Kidney tubule cell (primary cell): ENCODE measurements at places on chromosomes 4 and X.

DNA sequence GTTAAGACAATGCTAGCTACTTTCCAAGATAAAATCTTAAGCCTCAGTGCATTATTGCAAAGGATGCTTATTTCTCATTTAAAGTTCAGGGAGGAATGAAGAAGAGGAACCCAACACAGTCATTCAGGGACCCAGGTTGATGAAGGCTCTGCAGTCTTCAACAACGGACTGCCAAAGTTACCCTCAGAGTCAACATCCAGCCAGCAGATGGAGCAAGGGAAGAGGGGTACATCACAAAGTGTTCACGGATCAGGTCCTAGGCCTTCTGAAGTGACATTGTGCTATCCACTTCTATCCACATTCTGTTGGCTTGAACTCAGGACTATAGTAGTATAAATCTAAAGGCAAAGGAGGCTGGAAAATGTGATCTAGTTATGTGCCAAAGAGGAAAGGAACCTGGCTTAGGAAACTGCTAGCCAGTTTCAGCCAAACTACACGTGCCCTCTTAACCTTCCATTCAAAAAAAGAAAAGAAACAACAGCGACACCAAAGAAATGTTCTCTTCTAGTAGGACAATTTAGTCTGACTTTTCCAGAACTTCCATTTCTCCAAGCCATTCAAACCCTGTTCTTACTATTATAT, 28.8 kb downstream of the NKX6-1 start:
- no peak for DNase-seq

- peak; percentile 16 for DNase-seq
Measured at GRCh38 chrX:125378205-125378604, 58.5 kb downstream of the TEX13C start.

DNA sequence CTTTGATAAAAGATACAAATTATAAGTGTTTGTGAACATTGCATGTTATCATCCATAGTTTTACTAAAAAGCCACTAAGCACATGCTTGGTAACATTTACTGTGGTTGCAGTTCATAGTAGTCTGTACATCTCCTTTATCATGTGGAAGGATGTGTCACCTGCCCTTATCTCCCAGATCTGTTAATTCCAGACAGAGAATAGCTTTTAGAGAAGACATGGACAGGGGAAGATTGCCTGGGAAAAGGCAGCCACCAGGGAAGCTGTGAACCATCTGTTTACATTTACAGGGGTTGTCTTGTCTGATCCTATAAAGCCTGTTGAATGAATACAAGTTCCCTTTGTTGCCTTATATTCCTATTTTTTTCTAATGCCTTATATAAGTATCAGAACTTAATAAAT, 396.0 kb downstream of the FAT4 start:
- no peak for DNase-seq

DNA sequence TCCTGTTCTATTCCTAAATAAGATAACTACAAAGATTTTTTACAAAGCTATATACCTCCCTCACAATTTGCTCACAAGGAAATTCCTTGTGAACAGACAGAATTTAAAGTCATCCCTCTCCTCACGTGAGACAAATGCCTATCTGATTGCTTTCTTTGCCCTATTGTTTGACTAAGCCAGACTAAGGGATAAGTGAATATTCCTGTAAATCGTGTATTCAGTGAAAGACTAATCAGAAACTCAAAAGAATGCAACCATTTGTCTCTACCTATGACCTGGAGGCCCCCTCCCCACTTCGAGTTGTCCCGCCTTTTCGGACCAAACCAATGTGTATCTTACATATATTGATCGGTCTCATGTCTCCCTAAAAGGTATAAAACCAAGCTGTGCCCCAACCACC, 15.3 kb upstream of the ZBTB33 start:
- no peak for DNase-seq

DNA sequence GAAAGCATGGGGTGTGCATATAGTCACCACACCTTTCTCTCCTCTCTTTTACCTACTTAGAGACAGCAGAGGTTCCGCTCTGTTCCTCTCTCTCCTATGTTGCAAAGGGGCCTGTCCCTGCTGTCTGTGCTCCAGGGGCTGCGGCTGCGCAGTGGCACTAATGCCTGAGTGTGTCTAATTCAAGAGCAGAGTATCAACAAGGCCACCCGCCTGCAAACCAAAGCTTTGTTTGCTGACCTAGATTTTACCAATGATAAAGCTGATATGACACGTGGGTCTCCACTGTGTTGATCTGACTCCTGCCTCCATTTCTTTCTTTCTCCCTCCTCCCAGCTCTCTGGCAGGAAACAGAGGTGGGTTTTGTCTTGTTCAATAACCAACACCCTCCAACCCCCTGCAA, 74.9 kb downstream of the NSG1 start:
- DNase-seq: no peak

DNA sequence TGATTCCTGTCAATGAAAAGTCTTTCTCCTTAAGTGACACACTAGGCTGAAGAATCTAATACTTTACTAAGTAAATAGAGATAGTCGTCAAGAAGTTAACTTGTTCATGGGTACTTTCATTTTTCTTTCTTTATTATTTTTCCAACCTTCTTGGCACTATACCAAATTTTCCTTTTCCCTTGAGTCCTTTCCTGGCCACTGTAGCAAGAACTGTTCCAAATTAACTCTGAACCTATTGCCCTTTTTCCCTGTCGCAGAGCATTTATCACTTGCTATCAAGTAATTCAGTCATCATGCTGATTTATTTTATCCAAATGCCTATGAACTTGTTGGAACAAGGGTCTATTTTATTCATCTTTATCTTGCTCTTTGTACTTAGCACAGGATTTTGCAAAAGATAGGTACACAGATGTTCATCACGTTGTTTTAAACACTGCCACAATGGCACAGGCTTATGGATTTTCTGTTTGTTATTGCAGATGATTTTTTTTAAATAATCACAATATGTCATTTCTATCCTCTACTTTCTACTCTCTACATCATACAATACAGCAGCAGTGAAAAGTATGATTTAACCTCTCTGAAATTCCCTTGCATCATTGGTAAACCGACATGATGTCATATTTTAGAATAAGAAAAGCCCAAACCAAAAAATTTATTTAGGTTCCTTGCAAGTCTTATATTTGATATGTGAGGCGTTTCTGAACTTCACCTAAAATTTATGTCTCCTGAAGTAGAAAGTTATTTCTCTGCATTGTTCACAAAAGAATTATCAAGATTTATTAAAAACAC, 2352.3 kb downstream of the PCDH7 start:
- peak; percentile 37 for DNase-seq

DNA sequence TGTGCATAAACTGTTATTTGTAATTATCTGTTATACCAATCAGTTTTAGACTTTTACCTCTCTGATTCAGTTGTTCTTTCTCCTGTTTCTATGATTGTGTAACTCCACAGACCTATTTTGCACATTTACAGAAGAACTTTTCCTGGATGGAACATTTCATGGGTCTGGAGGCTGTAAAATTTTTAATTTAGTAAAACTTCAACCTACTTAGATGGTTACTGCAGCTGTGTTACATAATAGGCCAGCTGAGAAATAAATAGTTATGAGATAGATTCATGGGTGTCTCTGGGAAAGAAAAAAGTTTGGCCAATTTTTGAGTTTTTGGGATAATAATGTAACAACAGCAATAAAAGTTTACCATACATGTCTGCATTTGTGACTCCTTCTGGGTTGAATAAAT, 253.5 kb downstream of the ARHGAP24 start:
- no peak for DNase-seq

GRCh38 chr4:186805020-186805820, 81.6 kb upstream of the FAT1 start:
- peak; percentile 16 for DNase-seq

DNA sequence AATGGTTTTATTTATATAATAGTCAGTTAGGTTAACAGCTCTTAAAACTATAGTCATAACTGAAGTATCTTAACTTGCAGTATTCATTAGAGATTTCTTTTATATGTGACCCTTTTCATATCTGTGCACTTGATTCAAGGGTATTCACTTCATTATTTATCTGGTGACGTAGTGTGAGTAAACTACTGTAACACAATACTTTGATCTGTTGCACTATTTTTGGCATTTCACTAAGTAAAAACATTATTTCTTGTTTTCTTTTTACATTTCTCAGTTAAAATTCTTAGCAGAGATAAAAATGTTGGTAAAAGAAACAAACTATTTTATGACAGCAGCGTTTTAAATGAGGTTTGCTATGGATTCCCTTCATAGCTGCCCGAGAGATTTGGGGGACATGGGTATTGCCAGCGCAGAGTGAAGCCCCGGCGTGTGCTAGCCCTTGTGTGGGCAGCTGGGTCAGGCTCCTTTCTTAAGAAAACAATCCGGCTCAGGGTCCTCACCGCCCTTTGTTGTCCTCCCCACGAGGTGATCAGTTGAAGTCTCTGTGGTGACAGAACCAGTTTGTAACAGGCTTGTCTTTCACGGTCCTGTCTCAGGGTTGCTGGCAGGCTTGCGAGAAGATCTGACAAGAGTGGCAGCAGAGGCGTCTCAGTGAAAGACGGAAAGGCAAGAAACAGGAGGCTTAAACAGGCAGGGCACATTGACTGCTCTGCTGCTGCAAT, 293.4 kb downstream of the BMPR1B start:
- peak; percentile 2 for DNase-seq

GRCh38 chrX:110087485-110088356, 84.8 kb downstream of the TMEM164 start:
- peak; percentile 88 for DNase-seq

GRCh38 chr4:139508581-139509237, 47.3 kb downstream of the SETD7 start:
- DNase-seq: no peak

DNA sequence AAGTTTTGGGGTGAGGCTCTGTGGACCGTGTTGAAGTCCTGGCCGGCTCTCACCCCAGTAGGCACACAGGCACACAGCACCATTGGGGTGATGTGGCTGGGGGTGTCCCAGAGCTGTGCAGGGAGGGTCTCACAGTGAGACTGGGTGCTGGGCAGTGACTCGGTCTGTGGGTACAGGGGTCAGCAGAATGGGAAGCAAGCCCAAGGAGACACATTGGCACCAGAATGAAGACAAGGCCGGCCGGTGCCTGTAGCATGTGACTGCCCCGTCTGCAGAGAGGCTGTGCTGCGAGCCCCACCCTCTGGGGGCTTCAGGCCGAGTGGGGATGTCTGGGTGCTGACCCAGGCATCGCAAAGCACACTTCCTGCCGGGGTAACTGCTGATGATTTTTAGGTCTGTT, 5.2 kb downstream of the MAEA start:
- no peak for DNase-seq

DNA sequence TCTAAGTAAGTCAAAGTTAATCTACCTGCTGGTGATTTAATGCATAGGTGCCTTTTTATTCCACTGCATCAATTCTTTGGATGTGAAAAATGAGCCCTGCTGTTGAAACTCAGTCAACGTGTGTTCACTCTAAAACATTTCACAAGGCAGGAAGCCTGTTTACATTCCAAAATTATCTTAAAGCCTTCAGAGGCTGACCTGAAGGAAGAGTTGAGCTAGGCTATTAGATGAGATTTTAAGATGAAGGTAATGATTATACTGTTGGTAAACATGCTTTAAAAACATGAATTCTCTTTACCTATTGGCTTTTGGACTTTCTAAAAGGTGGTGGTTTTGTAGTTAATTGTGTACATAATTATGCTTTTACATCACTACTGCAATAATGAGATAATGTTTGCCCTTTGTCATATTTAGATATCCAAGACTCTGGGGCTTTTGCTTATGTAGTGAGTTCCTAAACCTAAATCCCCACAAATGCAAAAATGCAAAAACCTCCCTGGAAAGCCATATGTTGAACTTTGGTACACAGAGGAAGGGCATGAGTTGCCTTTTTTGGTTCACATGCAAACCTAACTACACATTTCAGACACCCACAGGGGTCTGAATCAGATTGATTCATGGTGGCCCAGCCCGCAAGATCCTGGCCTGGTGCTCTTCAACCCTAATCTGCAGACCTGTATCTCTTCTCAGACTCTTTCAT, 92.3 kb downstream of the KLHL8 start:
- DNase-seq: no peak

GRCh38 chr4:126004941-126005340, 690.2 kb downstream of the FAT4 start:
- DNase-seq: peak; percentile 34
